ENCODE measurements at places on chromosomes 7 and 10. TPM values are rescaled to one million over a fixed set of nuclear protein-coding genes. Genes with fewer than 3 reads are reported as not detected.

GRCh38 chr10:93954726-93955363 lies 38.9 kb upstream of the PLCE1 start:
- DNase-seq, result no peak

DNA sequence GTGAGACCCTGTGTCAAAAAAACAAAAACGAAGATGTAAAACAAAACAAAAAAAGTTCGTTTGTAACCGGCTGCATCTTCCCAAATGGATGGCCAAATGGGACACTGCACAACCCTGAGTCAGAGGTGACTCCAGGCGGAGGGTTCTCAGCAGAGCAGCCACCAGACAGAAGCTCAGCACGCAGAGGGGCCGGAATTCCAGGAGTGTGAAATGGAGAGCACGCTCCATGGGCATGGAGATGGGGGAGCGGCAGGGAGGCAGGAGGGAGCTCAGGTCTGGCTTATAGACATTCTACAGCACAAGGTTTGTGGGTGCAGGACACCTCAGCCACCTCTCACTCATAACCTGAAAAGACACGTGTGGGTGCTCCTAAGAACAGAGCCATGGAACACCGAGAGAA lies 227.0 kb downstream of the MAD1L1 start:
- DNase-seq, result peak; percentile 42

Gene PRF1
- total RNA-seq, result 41.5 TPM

DNA sequence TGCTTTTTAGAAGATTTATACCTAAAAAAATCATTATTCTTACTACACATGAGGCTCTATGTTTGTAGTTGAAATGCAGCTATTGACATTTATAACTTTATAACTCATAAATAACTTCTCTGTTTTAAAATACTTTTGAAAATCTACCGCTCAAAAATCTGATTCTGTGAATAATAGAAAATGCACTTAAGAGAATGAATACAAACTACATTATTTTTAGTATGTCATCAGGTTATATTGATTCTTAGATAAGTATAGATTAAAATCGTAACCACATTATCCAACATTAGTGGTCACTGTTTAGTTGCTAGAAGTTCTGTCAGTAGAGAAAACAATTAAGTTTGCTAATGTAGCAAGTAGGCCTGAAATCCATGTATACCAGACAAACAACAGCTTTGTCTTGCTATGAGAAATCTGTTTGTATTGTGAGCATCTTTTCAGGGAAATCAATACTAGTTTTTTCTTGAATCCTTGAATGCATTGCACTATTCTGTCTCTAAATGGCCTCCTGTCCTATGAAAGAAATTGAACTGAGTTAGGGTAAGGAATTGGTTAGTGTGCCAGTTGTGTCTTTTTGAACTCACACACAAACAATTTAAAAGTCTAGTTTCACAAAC lies 116.5 kb upstream of the HDAC9 start:
- DNase-seq, result no peak

DNA sequence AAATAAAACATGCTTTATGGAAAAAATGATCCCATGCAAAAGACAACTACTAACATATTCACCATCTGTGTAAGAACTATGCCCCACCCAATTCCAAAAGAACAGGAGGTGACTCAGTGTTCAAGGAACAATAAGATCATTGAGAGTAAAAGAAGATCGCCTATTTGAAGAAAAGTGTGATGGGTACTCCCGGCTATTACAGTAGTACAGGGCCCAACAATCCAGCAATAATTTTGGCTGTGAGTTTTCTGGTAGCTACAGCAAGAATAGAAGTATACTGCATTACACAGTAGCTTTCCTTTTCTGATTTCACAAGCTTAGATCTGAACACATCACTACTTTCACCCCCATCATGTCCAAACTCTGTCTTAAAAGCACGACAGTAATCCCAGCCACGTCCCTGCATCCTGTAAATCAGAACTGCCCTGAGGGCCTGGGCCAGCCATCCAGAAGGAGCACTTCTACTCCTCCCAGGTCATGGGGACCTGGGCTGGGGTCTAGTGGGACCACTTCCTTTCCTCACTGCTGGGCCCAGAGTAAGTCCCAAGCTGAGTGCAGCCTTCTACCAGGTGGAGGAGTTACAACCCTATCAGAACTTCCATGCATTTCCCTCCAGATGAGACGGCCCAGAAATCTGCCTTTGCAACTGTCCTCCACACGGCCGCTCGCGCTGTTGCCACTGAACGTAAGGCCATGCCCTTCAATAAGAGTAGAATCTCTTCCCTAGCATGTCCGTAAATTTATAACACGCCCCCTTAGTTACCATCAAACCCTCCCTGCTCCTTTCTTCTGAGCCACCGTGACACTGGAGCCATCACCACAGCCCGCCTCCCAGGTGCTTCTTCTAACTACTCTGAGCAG lies 7.9 kb downstream of the ESYT2 start:
- no peak for DNase-seq

Gene VAX1
- not detected for total RNA-seq

Gene DKK1
- 2.7 TPM for total RNA-seq

DNA sequence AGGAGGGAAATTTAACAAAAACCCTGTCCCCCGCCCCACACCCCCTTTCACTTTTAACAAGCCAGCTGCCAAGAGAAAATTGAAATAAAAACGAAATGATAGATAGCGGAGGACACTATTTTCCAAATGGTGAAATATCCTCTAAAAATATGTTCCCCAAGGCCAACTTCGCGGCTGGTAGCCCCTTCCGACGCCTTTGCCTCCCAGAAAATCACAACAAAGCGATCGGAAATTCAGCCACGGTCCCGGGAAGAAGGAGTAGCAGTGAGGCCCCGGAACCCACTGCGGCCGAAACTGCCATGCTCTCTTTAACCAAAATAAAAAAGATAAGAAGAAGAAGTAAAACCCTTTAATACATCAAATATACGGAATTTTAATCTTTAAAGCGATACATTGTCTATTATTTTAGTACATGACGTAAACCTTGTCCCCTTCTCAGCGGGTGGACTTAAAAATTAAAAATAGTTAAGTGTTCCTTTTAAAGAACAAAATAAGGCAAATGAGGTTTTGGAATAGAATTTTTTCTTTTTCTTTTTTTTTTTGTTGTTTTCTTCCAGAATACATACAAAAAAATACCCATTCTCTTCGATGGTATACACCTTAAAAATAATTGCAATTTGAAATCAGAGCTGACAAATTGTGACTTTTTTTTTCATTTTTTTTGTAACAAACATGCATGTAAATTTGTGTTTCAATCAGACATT lies 3.9 kb downstream of the ZNF503 start:
- DNase-seq, result no peak

DNA sequence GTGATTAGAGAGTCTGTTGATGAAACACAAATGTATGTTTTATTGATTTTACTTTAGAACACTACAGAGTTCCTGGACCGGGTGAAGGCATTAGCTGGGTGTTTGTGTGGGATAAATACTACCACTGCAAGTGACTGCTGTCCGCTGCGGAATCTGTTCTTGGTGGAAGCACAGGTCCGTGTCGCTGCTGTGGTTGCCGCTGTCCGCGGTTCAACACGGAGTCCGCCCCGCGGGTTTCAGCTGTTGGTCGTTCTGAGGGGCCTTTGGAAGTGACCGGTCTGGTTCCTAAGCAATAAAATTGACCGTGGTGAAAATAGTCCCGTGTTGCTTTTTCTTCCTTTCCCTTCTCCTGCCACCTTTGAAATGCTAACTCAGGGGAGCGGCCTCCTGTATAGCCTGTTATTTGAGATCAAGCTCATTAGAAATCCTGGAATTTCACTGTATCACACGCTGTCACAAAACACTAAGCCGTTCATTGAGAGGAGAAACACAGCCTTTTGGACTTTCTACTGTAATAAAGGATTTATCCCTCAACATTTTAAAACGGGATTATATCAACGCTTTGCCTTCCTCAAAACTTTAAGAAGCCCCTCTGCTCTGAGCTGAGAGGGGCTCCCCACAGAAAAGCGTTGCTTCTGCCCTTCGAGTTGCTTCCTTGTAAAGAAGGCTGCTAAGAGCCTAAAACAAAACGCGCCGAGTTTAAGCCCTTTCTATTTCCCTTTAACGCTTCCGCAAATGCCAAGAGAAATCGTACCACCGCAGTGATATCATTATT lies 2.6 kb downstream of the NKX6-2 start:
- no peak for DNase-seq

- DNase-seq, result no peak
These were observed 149.7 kb downstream of the GRID1 start for GRCh38 chr10:86216886-86217285.

Gene C10orf71
- total RNA-seq, result not detected

DNA sequence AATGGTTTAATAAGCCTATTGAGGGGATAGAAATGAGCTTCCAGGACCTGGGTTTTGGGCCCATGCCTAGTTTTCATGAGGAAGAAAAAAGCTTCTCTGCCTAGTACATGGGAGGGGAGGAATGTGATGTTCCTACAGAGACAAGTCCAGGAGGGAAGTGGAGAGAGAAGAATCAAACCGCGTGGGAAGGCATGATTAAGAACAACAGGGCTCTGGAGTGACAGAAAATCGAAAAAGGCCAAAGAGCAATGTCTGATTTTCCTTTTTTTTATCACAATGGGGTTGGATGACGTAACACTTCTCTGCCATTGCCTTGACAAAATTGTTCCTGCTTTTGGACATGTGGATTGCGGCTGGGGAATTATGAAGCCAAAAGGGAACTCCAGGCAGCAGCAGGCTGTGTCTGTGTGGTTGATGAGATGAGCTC lies 258.6 kb downstream of the CXCL12 start:
- DNase-seq, result no peak

DNA sequence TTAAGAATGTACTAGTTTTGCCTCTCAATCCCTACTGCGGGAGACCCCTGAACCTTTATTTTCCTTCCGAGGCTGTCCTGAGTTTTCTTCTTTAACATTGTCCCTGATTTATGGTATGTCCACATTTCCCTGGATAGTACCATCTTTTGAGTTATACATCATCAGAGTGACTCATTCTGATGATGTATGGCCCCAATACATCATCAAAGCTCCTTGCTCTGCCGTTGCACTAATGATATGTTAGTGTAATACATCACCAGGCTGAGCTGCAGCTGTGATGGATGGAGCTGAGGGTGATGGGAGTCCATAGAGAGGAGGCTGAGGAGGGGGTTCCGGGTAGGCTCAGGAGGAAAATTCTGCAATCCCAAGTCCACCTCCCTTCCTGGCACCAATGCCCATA lies 986.5 kb downstream of the KCNMA1 start:
- no peak for DNase-seq

DNA sequence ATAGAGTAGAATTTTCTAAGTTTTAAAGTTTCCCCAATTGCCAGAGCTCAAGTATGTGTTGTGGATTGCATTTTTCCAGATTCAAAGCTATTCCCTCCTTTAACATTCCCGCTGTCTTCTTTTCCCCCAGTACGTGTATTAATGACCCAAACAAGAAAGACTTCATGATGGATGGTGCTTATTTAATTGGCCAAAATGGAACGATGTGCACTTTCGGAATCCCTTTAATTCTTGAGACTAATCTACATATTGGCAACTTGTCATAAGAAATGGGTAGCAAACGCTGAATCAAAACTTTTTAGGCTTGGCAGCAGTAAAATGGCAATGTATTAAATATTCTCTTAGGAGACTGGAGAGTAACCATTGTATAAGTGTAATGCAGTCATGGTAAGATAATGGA lies 753.2 kb downstream of the LRMDA start:
- DNase-seq, result no peak

All from spleen (tissue), 13 donors.